ENCODE measurements at places on chromosomes 1 and 21.
A peak's percentile ranks its signal among the peaks of the same experiment; 100 is the strongest.

GRCh38 chr1:113243529-113243928, 146.8 kb upstream of the MAGI3 start:
- no peak for DNase-seq

- DNase-seq: peak; percentile 9
Measured at GRCh38 chr21:25871566-25871965, 136.8 kb downstream of the GABPA start.

GRCh38 chr21:41016472-41016871, 151.5 kb upstream of the BACE2 start:
- DNase-seq: no peak

GRCh38 chr1:6971699-6972098, 186.4 kb downstream of the CAMTA1 start:
- no peak for DNase-seq

DNA sequence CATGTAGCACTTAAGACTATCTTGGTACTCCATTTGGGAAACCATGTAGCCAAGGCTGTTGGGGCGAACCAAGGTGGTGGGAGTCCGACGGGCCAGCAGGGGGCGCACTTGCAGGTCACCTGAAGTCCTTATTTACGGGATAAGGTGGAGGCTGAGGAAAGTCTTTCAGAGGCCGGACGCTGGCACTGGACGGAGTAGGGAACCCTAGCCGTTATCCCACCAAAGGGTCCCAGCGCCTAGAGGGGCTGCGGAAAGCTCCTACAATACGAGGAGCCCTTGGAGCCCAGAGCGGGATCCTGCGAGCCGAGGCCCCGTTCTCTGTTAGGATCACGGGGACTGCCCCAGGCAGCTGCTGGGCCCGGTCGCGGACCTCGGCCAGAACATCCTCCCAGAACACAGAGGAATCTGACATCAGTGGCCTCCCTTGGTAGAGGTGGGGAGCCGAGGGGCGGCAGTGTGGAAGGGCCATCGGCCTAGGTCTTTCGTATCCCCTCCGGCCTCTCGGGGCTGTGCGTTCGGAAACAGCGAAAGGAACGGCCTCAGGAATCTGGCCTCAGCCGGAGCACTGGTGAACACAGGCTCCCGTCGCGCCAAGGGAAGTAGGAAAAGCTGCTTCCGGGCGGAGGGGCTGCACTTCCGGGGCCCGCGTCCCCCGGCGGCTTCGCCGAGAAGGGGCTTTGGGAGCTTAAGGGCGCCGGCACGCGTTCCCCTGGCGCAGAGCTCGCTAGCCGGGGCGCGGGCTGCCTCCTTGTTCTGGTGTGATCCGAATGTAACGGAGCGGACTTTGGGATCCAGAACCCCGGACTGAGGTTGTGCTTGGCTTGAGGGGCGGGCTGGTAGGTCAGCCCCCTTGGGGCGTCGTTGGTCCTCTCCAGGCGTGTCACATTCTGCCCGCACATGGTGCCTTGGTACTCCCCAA, 29.9 kb upstream of the RPTN start:
- DNase-seq: peak; percentile 88

DNA sequence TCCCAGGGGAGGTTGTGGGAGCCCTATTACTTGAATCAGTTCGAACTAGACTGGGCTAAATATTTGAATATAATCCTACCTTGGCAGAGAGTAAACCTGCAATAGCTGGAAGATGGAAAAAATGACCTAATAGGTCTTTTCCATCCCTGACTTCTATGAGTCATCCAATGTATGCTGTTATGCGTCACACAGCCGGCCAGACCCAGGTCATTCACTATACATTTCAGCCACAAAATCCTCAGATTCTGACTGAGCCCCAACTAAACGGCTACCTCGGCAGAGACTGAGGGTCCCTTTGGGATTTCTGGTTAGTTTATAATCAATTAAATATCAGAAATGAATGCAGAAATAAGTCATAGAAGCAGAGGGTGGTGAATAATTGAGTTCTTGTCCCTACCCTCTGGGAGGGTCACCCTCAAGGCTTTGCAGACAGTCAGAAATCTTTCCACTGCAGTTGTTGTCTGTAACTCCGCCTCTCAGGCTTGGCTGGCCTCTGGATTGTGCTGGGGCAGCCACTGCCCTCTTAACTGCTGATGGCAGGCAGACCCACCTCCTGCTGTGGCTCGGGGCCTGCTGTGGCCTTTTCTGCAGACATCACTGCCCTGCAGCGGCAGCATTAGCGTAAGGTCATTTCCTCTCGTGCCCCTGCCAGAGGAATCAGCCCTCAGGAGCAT, 240.5 kb downstream of the TGFB2 start:
- DNase-seq: no peak

GRCh38 chr21:31993826-31994825, 121.3 kb downstream of the HUNK start:
- DNase-seq: no peak

DNA sequence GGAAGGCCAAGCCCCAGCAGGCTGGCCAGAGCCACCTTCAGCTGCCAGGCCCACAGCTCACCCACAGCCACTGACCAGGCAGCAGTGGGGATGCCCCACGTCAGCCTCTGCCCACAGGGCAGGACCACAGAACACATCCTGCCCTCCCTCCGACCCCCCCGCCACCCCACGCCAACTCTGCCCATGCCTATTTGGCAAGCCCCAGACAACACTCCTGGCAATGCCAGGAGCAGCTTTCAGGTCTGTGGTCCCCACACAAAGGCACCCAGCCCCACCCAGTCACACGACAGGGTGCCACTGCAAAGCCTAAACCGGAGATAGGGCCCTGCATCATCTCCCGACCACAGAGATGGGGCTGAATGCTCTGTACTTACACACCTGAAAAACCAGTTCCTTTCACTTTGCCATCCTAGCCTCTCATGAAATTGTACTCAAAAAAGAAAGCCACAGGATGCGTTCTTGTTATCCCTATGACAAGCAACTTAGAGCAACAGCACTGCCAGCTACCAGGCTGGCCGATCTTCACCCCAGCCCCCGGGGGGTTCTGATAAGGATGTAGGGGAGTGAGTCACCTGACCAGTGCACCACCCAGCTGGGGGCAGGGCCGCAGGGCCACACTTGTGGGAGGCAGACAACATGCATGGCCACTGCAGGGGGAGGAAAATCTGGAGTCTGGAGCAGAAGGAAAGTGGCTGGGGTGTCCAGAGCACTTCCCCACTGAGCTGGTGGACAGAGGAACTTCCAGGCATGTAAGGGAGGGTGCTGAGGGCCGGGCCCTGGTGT, 36.2 kb downstream of the UBE2G2 start:
- DNase-seq: peak; percentile 42

DNA sequence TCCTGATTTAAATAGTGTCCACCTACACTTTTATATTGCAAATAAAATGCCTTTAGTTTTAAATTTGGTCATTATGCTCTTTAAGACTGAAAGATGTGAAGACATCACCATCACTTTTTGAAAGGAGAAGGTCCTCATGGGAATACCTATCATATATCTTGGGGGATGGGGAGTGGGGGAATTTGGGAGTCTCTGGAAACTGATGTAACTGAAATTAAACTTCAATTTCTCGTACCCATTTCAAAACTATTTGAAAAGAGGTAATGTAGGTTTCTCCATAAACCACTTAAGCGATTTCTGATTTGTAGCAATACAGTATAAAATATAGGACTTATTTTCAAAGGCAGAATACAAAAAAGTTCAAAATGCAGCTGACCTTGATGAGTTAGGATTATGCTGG, 924 bp downstream of the EXTL2 start:
- no peak for DNase-seq

- peak; percentile 62 for DNase-seq
Measured at GRCh38 chr1:36089393-36090121, 865 bp downstream of the ADPRS start.

- DNase-seq: peak; percentile 97
Measured at GRCh38 chr1:112955773-112956543, at the start of gene SLC16A1. Gene SLC16A1 (minus strand): TSS chr1:112956196. CDS start chr1:112929308, 26,888 bp downstream.

GRCh38 chr1:17440827-17441168, 1.3 kb upstream of the RCC2 start:
- no peak for DNase-seq

All from GM12865 (cell line).